NCI-H748 treated with DMSO at 0.1 percent for 48 hours (cell line): ENCODE measurements at places on chromosomes 7 and 10.

- DNase-seq: no peak
Observed at GRCh38 chr10:92079003-92079402, 155.4 kb downstream of the BTAF1 start.

- no peak for DNase-seq
Observed at GRCh38 chr10:98039690-98040381, 9.4 kb upstream of the CRTAC1 start.

DNA sequence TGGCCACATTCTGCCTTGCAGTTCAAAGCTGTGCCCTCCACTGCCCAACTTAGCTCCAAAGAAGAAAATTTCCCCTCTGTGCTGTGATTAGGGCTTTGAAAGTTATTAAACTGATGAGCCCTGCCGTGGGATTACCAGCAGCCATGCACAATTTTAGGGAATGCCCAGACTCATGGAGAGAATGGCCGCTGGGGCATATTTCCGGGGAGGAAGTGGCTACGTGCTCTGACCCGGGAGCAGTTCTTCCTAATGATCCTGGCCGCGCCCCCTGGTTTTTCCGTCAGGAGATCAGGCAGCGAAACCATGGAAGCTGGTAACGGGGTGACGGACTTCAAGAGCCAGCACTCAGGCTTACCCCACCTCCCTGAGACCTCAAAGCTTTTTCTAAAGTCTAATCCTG lies 365.5 kb upstream of the PFKP start:
- no peak for DNase-seq

DNA sequence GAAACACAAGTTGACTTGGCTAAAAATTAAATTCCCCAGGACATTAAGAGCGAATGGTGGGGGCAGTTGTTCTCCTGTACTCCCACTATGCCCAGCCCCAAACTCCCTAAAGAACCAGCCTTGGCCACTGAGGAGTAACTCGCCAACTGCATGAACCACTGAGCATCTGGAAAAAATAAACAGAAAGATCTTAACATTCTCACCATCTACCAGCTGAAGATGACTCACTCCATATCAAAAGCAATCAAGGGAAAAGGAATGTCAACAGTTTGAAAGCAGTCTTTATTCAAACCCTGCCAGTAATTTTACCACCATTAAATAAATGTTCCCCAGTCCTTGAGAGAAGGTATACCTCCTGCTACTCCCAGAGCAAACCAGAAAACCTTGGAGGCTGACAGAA lies 45.4 kb downstream of the CTTNBP2 start:
- DNase-seq: peak; percentile 49

DNA sequence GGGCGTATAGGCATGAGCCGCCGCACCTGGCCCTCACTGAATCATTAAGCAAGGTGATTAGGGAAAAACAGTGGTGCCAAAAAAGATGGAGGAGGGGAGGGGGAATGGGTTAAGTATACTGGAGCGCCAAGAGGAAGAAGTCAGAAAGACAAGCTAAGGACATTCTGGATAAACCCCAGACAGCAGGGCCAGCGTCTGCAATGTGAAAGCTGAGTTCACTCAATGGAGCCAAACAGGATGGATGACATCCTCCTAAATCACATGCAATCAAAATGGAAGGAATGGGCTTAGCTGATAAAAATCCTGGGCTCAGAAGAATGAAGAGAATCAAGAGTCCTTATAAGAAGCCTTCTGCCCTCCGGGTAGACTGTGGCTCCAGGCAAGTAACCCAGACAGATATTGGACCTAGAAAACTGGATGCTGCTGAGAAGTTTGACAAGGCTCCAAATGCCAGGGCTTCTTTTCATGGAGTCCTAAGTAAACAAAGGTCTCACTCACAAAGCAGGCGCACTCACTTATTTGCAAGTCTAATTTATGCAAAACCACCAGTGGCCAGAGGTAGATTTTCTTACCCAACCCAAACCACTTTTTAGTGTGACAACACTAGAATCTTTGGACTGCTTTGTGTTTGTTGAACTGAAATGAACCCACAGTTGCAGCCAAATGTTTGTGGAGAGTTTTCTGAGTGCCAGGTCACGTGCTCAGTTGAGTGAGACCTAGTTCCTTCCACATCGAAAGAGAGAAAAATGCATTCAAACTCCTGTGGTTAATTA lies 519.1 kb upstream of the AUTS2 start:
- DNase-seq: no peak

DNA sequence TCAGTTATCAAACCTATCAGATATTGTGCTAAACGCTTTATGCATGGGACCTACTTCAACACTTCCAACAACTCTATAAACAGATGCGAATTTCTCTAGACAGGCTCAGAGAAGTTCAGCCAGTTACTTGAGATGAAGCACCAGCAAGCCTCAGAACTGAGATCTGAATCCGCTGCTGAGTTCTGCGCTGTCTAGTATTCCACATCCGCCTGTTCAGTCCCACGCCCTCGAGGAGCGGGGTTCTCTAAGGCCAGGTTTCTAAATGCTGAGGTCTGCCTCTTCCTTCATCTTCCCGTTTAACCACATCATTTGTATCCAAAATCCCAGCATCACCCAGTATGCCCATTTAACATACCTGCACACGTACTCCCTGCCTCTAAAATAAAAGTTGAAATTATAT lies 297.8 kb upstream of the ZNF32 start:
- DNase-seq: no peak

- DNase-seq: no peak
Observed at GRCh38 chr10:67533376-67533775, 162.6 kb downstream of the CTNNA3 start.

- DNase-seq: no peak
Observed at GRCh38 chr7:46145412-46145811, 224.3 kb upstream of the IGFBP3 start.

- DNase-seq: no peak
Observed at GRCh38 chr7:1610678-1611302, 41.0 kb upstream of the PSMG3 start.
